ENCODE measurements at places on chromosomes 5 and 9.

DNA sequence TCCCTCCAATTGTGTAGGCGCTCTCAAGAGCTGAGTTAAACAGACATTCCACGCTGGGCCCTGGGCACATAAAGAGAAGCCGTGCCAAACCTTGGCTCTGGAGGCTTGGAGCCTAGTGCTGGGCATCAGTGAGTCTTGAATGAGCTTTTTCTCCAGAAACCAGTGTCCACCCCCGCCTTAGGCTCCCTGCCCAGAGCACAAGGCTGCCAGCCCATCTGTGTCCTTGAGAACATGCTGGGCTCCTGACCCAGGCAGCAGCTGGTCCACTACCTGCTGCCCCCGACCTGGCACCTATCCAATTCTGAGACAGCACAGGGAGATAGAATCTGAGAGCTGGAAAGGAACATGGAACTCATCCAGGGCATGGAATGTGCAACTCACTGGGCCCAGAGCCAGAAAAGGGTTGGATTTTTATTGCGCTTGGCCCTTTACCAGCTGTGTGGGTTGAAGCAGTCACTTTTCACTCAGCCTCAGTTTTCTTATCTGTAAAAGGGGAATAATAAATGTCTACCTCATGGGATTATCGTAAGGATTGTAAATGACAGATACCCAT, 92.4 kb upstream of the CPLX2 start:
- no peak for DNase-seq

GRCh38 chr9:33923079-33923478, 106.1 kb downstream of the UBE2R2 start:
- DNase-seq, result no peak

GRCh38 chr5:170290498-170290897, 7.1 kb downstream of the LCP2 start:
- no peak for DNase-seq

DNA sequence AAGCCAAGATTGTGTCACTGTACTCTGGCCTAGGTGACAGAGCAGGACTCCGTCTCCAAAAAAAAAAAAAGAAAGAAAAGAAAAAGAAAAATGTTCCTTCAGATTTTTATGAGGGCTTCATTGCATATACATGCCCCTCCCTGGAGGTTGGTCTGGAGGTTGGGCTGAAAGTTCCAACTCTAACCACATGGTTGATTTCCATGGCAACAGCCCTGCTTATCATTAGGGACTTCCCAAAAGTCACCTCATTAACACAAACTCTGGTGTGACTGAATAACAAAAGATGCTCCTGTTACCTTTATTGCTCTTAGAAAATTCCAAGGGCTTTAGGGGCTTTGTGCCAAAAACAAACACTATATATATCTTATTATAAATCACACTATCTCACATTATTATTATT, 113.8 kb downstream of the TMC1 start:
- peak; percentile 20 for DNase-seq

All from stimulated activated CD4-positive, alpha-beta T cell treated with anti-CD3 and anti-CD28 coated beads, Interleukin-15, amount 100 ng/mL, for 24 hours (primary cell).